ENCODE measurements at places on chromosomes 5 and 9.

DNA sequence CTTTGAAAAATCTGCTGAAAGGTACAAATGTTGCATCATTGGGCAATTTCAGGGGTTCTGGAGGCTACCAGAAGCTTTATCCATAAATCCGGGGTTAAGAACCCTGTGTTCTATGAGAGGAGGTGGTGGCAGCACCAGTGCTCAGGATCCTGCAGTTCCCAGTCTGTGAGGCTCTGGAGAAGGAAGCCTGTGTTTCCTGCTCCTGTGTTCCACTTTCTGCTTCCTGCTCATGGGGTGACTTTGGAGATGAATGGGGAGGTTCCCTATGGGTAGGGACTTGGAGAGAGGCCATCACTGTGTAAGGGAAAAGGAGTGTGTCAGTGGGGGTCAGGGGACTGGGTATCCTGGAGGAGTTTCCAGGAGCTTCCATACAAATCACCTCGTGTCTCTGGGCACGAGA lies 2.3 kb downstream of the CDX1 start:
- no peak for DNase-seq

DNA sequence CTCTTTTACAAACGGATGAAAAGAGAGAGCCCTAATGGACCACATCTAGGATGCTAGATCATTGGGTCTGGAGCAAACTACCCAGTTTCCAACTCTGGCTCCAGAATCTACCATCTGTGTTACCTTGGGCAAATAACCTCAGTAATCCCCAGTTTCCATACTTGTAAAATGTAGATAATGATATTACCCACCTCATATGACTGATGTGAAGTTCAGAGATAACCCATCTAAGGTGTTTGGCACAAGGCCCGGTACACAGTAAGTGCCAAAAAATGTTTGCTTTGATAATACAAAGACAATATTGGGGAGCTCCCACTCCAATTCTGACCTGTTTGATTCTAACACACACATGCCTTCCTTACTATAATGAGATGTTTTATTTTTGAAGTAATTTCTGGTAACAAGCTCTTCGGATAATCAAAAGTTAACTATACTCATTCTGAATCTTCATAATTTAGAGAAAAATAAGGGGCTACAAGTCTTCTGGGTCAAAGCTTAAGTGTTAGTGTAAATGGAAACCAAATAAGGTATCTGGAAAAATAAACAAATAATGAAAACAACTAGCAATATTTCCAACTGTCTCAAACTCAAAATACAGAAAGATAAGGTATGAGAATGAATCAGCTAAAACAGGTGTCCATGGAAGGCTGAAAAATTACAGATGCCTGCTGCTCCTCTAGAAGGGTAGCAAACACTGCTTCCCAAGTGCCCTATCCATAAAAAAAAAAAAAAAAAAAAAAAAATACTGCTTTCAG lies 30.4 kb downstream of the ELL2 start:
- no peak for DNase-seq

GRCh38 chr9:89576404-89576839 lies 28.4 kb upstream of the GADD45G start:
- DNase-seq: no peak

- DNase-seq: no peak
Measured at GRCh38 chr5:57175551-57176309, 1.9 kb downstream of the GPBP1 start.

- DNase-seq: no peak
Measured at GRCh38 chr9:71895117-71895516, 15.9 kb downstream of the ABHD17B start.

DNA sequence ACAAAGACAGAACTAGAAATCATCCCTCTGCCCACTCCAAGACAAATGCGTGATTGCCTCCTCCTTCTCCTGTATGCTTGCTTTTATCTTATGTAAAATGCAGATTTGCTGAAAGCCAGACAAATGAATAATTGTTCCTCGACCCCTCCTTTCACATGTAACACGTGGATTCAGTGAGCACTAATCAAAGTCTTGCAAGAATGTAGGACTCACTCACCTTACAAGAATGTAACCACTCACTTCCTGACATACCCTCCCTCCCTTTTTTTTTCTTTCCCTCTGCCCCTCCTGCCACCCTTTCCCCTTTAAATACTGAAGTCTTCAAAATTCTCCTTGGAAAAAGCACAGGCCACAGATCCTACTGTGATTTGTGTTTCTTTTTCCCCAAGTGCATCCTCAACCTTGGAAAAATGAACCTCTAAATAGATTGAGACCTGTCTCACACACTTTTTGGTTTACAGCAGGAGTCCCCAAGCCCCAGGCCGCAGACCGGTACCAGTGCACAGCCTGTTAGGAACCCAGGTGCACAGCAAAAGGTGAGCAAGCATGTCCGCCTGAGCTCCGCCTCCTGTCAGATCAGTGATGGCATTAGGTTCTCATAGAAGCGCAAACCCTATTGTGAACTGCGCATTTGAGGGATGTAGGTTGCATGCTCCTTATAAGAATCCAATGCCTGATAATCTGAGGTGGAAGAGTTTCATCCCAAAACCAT lies 29.4 kb upstream of the HSD17B3 start:
- no peak for DNase-seq

DNA sequence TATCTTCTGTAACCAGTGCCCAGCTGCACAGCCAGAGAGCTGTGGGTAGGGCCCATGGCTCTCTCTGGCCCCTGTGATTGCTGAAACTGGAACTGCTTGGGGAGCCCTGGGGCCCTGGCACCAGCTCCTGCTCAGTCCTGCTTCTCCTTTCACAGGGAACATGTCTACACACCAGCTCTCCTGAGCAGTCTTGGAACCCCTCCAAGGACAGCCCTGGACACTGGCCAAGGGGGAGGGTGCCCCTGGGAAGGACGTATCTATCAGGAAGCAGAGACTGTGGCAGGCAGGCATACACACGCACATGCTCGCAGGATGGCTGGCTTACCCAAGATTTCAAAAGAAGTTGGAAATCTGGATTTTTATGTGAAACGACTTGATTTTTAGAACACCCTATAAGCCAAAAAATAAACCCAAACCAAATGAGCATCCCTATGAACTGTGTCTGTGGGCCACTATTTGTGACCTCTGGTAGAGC lies 8.8 kb upstream of the TRAF1 start:
- DNase-seq: peak; percentile 58

GRCh38 chr5:98104454-98105188 lies 668.8 kb upstream of the RGMB start:
- no peak for DNase-seq

- no peak for DNase-seq
Measured at GRCh38 chr9:2493529-2493928, 128.1 kb upstream of the VLDLR start.

- no peak for DNase-seq
Measured at GRCh38 chr9:93709600-93710369, 133.4 kb downstream of the PHF2 start.

DNA sequence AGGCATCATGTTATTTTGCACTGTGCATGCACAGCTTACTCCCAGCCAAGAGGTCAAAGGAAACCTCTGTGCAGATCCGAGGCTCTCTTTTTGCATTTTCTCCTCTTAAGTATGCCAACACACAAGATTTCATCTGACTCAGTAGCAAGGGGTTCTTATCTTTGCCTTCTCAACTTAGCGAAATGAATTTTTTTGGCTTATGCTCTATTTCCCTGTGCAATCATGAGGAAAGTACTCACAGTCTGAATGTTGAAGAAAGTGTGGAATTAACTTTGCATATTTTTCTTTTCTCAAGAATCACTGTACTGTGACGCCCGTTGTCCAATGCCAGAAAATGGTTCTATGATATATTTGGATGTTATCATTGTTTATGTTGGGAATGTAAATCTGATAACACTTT lies 173.5 kb upstream of the FBXL7 start:
- DNase-seq: no peak

DNA sequence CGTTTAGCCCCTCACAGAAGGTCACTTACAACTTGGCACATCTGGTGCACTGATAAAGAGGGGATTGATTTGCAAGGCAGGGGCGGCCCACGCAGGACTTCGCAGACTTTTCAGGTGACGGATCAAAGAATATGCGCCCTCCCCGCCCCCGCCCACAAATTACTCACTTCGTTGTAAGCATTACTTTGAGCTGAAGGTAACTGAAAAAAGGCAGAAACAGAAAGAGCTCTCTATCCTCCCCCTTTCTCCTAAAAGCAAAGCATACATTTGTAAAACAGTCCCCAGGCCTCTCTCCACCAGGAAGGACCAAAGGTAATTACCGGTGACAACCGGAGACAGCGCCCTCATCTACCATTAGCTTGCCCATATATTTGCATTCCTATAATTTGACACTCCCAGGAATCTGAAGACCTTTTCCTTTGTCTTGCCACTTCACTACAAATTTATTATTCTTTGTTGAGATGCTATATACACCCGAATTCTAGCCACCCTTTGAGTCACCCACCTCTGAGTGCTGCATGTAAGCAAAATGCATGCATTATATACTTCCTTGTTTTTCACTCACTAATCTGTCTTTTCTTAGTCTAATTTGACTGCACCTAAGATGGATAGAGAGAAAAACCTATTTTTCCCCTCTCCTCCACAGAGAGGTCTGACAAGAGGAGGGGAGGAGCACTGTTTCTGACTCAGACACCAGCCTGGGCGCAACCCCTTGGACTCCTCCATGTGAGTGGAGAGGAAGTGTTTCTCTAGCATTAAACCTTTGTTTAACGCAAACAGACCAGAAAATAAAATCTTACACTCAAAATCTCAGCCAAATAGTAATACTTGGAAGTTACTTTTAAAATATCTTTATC lies 74.7 kb upstream of the SPIN1 start:
- no peak for DNase-seq

DNA sequence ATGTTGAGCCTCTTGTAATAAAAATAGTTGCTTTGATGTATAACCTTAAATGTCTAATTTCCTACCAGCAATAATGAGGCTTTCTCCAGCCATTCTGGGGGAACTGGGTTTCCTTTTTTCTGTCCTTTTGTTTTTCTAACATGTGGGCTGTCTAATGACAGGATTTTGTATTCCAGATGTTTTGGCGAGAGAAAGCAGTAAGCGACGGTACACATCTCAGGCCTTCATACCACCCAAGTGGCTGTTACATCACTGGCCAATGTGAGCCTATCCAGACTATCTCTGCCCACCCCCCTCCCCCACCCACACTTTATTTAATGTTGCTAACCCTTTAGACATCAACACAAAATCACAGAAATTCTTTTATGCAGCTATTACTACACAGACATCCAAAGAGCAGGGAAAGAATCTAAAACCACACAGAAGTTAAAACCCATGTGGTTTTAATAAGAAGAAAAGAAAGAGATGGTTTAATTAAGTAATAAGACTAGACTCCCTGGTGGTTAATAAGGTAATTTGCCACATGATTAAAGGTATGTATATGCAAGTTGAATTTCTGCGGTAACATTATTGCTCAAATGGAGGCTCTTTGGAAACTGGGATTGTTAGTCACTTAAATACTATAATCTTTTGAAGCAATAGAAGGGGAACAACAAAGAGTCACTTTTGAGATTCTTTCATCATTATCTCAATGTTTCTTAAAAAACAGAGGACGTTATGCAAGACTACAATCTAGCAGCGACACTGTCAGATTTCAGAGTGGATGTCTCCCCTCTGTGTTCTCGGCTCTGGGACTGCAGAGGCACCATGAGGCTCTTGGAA lies 365.1 kb downstream of the ENC1 start:
- peak; percentile 78 for DNase-seq

- DNase-seq: no peak
Measured at GRCh38 chr5:167813389-167813788, 478.1 kb upstream of the WWC1 start.

- DNase-seq: peak; percentile 78
Measured at GRCh38 chr5:175214152-175214551, 229.8 kb downstream of the DRD1 start.

DNA sequence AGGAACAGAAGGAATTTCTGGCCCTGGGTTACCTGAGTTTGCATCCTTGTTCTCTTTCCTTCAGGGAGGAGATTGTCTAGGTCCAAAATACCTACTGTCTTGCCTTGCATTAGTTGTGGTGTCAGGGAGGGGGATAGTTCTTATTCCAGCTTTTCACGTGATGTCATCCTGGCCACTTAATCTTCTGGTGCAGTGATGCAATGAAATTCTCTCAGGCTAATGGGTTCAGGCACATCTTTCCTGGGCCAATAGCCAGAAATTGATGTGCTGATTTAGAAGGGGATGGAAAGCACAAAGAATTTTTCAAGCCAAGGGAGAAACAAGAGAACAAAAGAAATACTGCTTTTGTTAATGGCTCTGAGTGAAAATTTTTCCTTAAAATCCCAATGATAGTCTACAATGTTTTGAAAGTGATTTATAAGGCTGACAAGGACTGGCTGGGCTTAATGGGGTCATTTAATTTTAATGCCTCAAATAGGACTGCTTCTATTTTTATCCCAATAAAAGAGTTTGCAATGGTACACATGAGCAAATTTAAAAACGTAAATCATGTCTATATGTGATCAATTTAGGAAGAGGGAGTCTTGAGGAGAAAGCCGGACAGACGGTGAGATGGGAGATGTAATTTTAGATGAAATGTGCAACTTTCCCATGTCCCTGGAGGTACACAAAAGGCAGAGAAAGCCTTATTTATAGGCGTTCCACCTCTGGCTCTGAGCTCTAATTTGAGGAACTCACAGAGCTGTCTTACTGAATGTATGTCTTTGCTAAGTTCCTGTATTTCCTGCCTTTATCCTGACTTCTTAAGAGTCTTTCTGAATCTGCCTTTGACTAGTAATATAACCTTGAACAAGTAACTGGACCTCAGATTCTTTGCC lies 89.3 kb upstream of the SV2C start:
- no peak for DNase-seq

- peak; percentile 2 for DNase-seq
Measured at GRCh38 chr9:134294153-134295071, 31.8 kb upstream of the RXRA start.

DNA sequence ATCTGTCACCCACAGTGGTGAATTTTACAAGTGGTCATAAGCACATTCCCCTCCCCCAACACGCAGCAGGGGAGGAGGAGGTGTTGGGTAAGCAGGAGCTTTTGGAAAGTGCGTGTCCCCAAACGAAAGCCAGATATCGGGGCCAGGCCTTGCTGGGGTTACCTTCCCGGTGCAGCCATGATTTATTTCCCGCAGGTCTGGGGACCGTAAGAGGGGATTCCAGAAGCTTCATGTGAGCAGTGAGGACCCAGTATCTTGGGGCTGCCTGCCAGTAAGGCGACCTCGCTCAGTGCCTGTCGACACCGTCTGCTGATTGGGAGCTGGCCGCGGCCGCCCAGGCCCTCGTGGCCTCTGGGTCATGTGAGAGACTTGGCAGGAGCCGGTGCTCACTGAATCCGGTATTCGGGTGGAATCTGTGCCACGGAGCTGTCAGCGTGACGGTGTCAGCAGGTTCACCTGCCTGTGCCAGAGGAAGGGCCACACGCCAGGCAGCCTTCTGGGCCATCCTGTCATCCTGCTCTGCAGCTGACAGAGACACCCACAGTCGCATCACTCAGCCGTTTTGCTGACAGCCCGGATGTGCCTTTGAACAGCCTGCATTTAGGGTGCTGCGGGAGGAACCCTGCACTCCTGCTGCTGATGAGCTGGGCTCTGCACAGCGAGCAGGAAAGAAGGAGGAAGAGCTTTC lies 37.3 kb downstream of the SEC61B start:
- DNase-seq: no peak

Data from GM04503 (cell line).